ENCODE measurements at places on chromosomes 2 and 18. TPM values are rescaled to one million over a fixed set of nuclear protein-coding genes. Genes with fewer than 3 reads are reported as not detected.

DNA sequence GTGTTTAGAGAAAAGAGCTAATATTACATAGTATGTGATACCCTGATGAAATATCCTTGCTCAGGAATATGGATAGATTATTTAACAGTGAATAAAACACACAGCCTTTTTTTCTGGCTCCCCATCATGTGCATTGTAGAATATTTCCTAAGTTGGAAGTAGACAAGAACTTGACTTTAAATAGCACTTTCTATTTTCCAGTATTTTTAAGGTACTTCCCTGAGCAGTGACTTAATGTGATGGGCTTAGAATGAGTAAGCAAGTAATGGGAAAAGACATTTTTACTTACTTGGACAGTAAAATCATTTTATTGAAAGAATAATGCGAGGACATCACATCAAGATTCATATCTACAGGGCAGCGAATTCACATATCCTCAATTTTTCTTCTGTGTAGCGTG lies 176.7 kb upstream of the SLC8A1 start:
- DNase-seq = no peak

GRCh38 chr2:53067533-53067932 lies 700.1 kb upstream of the CHAC2 start:
- no peak for DNase-seq

- no peak for DNase-seq
These were observed 55.3 kb upstream of the YWHAQ start for GRCh38 chr2:9686061-9686460.

DNA sequence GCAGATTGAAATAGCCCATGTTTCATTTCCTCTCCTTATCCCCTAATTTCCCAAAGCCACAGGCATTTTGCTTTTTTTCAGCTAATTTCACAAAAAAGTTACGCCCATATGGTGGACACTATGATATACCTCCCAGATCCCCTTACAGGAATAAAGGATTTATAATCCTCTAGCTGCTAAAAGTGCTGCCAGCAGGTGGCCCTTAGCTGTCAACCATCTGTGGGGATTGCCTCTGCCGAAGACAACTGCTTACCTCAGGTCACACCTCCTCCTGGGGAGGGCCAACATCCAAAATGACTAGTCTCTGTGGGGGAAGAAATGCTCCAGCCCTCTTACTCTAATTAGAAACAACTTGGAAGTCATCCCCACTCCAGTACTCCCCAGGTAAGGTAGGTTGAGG lies 61.0 kb upstream of the EPB41L3 start:
- no peak for DNase-seq

DNA sequence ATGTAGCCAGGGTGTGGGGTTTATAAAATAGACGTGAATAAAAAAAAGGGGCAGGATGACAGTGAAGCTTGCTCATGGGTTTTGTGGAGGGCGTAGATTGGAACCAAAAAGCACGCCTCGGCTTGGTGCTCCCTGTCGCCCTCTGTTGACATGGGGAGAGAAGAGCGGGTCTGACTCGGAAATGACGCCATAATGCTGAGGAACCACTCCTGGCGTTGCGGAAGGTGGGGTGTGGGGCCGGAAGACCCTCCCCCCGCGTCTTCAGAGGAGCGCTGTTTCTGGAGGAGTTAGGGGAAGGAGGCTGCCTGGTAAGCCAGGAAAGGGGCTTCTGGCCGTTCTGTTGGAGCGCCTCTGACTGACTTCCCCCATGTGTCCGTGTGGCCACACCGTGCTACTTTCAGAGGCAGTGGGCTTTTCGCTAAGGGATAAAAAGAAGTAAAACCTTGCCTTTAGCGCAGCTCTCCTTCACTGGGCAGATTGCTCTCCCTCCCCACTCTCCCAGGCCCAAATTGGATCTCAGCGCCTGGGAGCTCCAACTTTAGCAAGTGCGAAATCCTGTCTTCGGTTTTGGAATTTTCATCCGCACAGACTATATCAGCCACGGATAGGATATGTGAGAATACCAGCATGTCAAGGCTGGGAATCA lies 42.8 kb downstream of the PLEKHA3 start:
- DNase-seq = peak; percentile 52

GRCh38 chr18:39198376-39198775 lies 1632.8 kb upstream of the CELF4 start:
- DNase-seq = peak; percentile 49

- DNase-seq = no peak
These were observed 110.2 kb upstream of the RBBP8 start for GRCh38 chr18:22822841-22823508.

GRCh38 chr2:78779761-78780160 lies 245.7 kb upstream of the REG3G start:
- no peak for DNase-seq

The DPYSL5 gene
- 90.2 TPM for total RNA-seq

The UGT1A4 gene
- not detected for total RNA-seq

The CENPA gene
- total RNA-seq = 4.6 TPM

The SRD5A2 gene
- total RNA-seq = 0.18 TPM

The KIDINS220 gene
- 454 TPM for total RNA-seq

The IL18RAP gene
- not detected for total RNA-seq

The NTSR2 gene
- 1.7 TPM for total RNA-seq

The GTF2A1L gene
- 2.8 TPM for total RNA-seq

The TFCP2L1 gene
- total RNA-seq = 0.45 TPM

The REEP1 gene
- total RNA-seq = 75.8 TPM
